Activated CD8-positive, alpha-beta memory T cell treated with anti-CD3 and anti-CD28 coated beads for 4 hours (primary cell): ENCODE measurements at places on chromosomes 11 and 22.

DNA sequence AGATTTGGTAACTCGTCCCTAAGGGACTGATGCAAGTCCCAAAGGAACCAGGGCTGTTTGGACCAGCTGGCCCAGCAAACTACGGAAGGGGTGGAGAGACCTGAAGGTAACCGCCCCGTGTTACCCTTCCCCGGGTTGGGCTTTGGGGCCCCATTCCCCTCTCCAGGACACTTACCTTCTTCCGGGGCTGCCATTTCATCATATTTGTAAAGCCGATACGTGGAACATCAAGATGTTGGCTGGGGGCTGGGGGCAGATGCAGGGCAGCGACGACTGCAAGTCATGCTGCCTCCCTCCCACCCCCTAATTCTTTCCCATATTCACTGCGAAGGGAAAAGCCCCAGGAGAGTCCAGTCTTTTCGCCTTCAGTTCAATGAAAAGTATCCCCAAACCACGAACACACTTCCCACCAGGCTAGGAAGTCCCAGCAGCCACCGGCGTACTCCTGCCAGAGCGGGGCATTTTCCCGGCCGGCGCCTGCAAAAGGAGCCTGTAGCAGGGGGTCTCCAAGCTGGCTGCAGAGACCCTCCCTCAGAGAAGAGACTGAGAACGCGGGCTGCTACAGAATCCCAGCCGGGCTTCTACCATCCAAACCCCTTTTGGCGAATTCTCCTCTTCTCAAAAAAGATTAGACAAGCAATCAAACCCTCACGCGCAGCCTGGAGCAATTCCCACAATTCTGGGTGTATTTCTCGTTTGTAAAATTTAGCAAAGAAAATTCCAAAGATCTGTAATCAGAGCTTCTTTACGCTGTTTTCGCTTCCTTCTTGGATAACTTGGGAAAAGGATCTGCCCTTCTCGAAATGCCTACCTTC is 236.7 kb downstream of the TTC28 start:
- DNase-seq = no peak

DNA sequence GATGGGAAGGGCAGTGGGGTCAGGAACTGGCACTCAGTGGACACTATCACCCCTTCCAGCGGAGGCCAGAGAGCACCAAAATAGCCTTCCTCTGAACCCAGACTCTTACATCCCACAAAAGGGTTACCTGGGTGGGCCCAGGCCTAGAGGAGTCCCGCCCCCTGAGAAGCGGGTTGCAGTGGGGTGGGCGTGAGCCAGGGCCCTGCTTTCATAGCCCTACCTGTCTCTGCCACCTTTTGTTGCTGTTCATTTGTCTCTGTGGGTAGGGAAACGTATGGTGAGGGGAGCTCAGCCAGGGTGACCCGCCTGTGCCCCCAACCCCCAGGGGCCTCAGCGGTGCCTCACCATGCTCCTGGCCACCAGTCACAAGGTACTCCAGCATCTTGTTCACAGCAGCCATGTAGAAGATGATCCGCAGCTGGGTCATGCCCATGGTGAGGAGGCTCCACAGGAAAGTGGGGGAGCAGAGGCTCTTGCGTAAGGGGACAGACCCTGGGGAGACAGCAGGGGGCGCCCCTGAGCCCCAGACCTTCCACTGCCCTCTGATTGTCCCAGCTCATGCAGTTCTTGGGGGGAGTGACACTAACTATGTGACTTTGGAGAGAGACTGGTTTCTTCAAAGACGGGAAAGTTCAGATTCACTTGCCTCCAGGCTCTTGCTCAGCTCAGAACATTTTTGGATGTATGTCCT is 24.0 kb downstream of the SLC43A1 start:
- no peak for DNase-seq

DNA sequence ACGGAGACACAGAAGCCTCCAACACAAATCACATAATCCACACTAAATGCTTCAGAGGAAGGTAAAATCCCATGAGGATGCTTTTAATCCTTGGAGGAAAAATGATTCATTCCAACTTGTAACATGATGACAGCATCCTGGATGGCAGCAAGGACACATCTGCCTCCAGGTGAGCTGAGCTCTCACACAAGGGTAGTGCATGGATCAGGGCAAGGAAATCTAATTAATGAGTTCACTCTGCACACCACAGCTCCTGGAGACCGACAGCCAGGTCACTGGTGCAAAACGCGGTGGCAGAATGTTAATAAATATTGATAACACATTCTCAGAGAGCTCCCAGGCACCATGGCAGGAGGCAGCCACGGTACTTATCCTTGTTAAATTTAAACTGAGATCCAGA is 40.3 kb upstream of the CYP2D6 start:
- DNase-seq = no peak

GRCh38 chr11:37108436-37109285 is 510.6 kb upstream of the RAG2 start:
- no peak for DNase-seq

- no peak for DNase-seq
Observed at GRCh38 chr22:49312601-49313000, 515.1 kb downstream of the BRD1 start.

DNA sequence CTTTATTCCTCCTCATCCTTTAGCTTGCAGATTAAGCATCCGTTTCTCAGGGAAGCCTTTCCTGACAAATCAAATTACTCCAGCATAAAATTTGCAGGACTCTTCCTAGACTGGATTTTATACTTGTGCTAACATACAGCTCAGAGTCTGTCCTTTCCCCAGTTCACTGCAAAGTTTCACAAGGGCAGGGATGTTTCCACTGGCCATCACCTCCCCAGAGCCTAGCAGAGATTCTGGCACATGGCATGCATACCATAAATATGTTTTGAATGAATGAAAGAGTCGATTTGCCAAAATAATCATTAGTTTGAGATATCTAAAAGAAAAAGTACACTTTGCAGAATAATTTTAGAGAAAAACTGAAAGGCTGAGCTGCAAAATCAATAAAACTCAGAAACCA is 10.6 kb downstream of the MSANTD4 start:
- no peak for DNase-seq

- DNase-seq = no peak
Observed at GRCh38 chr11:35548925-35549561, 23.6 kb upstream of the PAMR1 start.

DNA sequence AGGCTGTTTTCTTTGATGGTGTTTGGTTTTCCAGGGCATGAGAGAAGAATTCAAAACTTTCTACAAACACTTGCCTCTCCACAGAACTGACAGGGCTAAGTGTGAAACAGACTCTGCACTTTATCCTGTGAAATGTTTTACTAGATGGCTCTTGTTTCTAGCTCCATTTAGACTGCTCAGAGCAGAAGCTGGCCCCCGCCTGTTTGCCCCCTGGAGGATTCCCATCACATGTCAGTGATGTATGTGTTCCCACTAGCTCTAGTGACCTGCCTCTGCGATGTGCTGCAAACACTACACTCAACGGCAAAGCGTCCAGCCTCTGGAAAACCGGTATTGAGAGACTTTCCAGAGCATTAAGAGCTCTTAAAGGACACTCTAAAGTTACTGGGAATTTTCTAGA is 41.4 kb upstream of the PCF11 start:
- DNase-seq = no peak
